ENCODE measurements at places on chromosomes 16 and 17.

DNA sequence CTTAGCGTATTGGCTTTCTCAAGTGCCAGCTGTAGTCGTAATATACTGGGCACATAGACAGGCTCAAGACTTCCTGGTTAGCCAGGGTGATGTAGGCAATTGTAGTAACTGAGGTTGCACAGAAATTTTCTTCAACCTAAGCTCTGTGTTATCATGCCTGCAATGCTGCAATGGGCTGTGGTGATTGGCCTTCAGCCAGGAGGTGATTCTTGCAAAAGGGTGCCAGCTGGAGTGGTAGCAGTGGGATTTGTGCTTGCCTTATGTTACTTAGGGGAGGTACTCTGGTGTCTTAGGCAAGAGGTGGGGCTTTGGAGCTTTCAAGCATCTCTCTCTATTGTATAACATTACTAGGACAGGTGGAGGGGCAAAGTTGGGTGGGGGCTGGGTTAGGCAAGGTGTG is 495.1 kb downstream of the CDH11 start:
- DNase-seq, result no peak

DNA sequence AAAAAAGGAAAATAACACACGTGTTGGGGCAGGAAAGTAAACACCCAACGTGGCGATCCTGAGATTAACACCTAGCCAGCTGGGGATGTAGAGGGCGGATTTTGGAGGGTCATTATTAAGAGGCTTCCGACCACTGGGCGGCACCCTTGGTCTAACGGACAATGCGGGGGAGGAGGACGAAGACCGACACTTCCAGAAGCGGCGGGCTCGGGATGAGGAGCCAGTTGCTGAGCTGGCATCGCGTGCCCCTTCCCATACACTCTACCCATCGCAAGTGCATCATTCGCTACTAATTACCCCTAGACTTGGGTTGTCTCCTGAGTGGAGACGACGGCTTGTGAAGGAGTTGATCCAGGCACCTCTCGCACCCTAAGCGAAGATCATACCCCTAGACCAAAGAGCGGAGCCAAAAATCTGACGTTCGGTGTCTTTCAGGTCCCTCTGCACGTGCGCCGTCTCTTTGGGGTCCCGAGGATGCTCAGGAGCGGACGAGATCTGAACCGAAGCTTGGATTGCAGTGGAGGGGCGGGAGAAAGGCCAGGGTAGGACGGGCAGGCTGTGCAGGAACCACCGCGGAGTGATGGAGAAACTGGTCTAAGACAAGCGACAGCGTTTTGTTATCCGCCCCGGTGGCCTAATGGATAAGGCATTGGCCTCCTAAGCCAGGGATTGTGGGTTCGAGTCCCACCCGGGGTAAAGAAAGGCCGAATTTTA is 17.6 kb downstream of the ZNF213 start:
- peak; percentile 60 for DNase-seq

- DNase-seq, result no peak
Measured at GRCh38 chr16:86918637-86919036, 340.3 kb downstream of the FOXL1 start.

DNA sequence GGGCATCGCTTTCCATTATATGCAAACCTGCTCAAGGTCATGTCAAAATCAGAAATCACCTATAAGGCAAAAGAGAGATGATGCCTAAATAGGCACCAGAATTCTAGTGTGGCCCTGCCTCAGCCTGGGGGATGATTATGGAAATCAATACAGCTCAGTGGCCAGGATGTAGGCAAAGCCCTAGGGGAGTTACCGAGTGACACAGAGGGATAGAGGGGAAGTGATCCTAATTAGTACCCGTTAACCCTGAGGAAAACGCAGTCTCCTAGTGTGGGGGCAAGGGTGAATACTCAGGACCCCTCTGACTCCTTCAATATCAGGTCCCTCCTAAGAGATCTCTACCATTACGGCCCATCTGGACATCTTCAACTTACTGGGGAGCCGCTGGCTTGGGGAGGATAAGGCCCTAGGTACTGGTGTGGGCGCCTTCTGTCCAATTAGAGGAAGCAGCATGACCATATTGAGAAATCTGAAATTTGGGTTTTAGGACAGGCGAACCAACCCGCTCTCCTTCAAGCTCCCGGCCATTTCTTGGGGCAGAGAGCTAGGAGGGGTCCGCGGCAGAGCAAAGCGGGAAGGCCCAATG is 725 bp downstream of the NT5C3B start:
- no peak for DNase-seq

- no peak for DNase-seq
Measured at GRCh38 chr16:27226476-27226875, 23.1 kb downstream of the KDM8 start.

DNA sequence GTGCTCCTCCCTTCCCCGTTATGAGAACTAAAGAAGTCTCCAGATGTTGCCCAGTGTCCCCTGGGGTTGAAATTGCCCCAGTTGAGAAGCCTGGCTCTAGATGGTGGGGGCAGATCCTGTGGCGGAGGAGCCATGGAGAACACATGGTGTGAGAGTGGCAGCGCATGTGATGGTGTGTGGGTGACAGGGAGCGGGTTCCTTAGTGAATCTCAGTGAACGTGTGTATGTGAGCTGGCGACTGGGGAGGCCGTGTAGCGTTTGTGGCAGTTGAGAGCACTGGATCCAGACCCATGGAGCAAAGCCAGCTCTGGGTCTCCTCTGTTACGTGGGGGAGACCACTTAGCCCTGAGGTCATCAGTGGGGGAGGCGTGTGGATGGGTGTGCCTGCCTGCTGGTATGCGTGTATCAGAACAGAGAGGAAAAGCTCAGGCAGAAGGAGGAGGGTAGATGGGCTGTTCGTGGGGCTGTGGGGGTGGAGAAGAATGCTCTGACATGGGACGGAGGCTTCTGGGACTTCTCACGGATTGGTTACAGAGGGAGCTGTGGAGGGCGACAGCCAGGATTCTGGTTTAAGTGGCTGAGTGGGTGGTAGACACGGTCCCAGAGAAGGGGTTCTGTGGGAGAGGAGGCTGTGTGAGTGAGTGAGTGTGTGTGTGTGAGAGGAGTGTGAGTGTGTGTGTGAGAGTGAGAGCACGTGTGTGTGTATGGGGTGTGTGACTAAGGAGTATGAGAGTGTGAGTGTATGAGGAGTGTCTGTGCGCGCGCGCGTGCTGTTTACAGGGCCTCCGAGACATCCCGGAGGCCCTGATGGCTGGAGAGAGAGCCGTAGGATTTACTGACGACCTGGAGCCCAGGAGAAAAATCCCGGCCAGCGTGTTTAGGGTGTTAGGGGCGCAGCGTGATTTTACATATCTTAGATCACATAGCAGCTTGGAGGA is 193.8 kb downstream of the SNX29 start:
- no peak for DNase-seq

GRCh38 chr17:16442141-16442540 is 26.8 kb downstream of the TRPV2 start:
- no peak for DNase-seq

GRCh38 chr16:57682809-57683635 is 11.6 kb upstream of the DRC7 start:
- DNase-seq, result no peak

GRCh38 chr16:2531371-2531695 is at the start of gene CEMP1:
Gene CEMP1, minus strand, starts transcription at chr16:2531408. Its CDS starts 335 bp downstream, at chr16:2531073.
- no peak for DNase-seq

DNA sequence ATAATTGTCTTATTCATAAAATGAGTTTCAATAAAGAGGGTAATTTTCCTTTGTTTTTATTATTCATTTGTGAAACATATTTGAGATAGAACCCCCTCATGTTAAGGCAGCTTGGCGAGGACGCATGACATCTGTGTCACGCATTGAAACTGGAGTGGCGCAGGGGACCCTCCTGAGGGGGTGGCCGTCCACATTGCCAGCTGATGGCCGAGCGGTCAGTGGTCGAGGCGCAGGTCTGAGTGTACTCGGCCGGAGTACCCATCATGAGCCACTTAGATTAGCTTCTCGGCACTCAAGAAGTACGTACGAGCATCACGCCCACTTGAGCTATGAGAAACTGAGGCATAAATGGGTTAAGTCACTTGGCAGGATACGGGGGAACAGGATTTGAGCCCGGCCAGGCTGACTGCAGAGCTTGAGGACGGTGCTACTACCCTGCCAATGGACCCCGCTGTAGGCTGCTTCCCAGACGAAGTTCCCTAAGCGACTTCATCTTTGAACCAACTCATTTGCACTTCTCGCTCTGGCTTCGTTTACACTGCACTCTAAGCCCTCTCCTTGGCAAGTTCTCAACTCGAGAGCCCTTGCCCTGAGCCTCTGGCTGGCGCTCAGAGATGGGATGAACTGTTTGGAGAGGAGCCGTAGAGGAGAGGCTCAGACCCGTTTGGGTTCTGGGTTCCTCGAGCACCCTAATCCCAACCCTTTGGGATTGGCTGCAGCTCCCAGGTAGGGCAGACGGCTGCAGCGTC is 91.8 kb downstream of the SDK2 start:
- no peak for DNase-seq
